Activated CD8-positive, alpha-beta memory T cell treated with anti-CD3 and anti-CD28 coated beads for 1 hour (primary cell): ENCODE measurements at places on chromosomes 2 and 18.

DNA sequence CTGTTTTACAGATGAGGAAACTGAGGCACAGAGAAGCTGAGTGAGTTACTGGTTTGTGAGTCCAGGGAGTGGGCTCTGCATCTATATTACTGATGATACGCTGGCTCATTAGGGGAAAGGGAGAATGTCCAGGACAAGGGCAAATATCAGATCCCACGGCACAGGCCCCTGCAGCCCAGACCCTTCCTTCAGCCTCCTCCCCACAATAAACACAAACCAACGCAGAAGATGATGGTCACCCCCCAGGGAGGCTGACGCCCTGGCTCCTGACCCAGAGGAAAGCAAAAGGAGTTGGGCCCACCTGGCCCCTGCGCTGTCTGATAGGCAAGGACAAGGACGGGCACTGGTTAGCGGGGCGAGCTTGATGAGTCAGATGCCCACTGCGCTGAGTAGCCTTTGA, 47.7 kb upstream of the ZBTB7C start:
- no peak for DNase-seq

DNA sequence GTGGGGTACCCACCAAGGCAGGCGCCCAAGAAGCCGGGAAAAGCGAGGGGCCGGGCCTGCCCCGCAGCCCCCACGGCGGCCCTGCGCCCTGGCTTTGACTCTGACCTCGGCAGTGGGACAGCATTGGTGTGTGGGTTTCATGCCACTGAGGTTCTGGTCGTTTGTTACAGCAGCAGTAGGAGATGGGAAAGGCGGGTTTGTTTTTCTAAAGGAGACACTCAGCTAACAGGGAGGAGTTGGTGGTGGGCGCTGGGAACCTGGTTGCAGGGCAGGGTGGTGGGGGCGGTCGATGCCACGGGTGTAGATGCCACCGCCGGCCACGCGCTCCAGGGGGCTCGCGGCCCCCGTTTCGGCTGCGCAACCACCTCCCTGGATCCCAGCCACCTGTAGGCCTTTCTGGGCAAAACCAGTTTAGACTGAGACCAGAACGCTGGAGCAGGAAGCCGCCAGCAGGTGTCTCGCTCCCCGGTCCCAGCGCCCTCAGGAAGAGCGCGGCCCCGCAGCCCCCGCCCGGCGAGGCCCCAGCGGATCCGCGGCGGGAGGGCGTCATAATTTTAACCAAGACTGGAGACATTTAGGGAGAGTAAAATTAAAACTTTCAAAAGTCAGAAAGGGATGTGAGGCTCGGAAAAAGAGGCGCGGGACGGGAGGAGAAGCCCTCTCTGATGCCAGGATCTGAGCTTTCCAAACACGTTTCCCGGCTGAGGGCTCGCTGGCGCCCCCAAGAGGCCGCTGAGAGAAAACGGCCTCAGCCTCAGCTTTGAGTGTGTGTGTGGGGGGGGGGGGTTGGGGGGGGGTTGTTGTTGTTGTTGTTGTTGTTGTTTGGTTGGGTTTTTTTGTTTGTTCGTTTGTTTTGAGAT, 17.4 kb downstream of the CIDEA start:
- DNase-seq, result peak; percentile 30

GRCh38 chr2:133574186-133574585, 5.9 kb upstream of the NCKAP5 start:
- no peak for DNase-seq

GRCh38 chr18:43634994-43635393, 357.7 kb upstream of the SYT4 start:
- no peak for DNase-seq

- no peak for DNase-seq
These were observed 36.2 kb downstream of the MAL start for GRCh38 chr2:95061601-95062183.

GRCh38 chr18:45839414-45840395, 14.2 kb downstream of the SIGLEC15 start:
- no peak for DNase-seq

GRCh38 chr2:201937343-201937742, 96.3 kb upstream of the FZD7 start:
- no peak for DNase-seq

DNA sequence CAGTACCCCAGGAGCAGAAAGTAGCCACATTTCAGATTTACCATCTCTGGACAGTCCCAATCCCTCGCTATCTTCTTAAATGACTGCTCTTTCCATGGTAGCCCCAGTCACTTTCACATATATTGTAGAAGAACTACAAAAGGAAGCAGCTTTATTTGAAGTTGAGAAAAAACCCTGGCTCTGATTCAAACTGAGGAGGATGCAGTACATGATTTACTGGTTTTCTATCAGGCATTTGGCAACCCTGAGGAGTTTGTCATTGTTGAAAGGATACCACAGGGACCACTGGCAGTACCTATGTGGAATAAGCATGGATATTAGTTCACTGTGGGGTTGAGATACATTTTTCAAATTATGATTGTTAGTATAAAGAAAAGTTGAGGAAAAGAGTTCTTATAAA, 640.9 kb upstream of the SETBP1 start:
- DNase-seq, result no peak

DNA sequence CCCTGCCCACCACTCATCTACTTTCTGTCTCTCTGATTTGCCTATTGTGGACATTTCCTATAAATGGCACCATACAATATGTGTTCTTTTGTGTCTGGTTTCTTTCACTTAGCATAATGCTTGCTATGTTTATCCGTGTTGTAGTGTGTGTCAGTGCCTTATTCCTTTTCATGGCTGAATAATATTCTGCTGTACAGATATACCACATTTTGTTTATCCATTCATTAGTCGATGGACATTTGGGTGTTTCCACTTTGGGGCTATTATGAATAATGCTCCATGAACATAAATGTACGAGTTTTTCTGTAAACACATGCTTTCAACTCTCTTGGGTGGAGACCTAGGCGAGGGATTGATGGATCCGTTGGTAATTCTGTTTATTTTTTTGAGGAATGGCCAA, 15.6 kb downstream of the ARL4C start:
- no peak for DNase-seq

DNA sequence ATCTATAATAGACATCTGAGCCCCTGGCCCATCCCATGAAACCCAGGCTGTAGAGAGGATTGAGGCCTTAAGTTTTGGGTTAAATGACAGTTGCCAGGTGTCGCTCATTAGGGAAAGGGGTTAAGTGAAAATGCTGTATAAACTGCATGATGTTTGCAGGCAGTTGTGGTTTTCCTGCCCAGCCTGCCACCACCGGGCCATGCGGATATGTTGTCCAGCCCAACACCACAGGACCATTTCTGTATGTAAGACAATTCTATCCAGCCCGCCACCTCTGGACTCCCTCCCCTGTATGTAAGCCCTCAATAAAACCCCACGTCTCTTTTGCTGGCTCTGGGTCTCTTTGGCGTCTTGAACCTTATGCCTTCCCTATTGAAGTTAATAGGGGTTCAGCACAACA, 110.7 kb downstream of the XRCC5 start:
- DNase-seq, result no peak

DNA sequence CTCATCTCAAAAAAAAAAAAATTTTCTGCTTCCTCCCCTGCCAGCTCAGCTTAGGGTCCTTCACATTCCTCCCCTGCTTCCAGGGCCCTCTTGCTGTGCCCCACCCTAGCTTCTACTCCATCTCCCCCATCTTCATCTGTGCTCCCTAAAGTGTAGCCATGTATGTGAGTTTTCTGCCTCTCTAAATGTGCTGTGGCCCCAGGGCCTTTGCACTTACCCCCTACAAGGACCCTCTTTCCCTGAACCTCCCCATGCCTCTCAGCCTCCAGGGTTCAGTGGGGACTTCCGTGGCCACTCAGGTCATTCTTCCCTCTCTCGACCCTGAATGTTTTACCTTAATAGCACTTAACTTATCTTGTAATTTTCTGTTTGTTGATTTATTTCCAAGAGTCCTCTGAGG, 6.2 kb upstream of the ARHGEF4 start:
- DNase-seq, result no peak

- DNase-seq, result no peak
These were observed 486.3 kb downstream of the ARHGAP15 start for GRCh38 chr2:143615562-143615961.

GRCh38 chr2:71706121-71706520, 252.8 kb downstream of the DYSF start:
- DNase-seq, result no peak

DNA sequence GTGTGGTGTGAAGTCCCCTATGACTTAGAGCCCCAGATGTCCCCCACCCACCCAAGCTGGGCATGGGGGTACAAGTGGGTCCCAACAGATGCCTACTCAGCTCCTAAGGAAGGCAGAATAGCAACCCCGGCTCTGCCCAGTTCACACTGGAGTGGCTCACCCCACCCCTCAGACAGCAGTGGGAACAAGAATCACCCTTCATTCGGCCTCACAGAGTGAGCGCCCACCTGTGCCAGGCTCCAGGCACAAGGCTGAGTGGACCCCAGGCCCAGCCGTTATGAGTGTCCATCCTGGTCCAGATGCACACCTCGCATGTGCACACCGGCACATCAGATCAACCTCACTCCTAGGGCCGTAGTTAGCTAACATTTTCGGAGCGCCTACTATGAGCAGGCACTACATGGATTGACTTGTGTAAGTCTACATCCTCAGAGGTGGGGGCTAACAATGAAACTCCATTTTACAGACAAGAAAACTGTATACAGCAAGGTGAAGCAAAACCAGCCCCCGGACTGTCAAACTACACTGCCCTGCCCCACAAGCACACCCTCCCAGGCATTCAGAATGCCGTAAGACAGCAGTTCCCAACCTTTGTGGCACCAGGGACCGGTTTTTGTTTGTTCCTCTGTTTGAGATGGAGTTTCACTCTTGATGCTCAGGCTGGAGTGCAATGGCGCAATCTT, 2.8 kb upstream of the ASTL start:
- no peak for DNase-seq
